ENCODE measurements at places on chromosomes 4 and X.

GRCh38 chrX:109533005-109533404 lies 3.6 kb upstream of the NXT2 start:
- no peak for DNase-seq

- no peak for DNase-seq
These were observed 146.2 kb upstream of the TLL1 start for GRCh38 chr4:165726831-165727230.

- DNase-seq: no peak
These were observed 54.1 kb upstream of the IBSP start for GRCh38 chr4:87745064-87745807.

DNA sequence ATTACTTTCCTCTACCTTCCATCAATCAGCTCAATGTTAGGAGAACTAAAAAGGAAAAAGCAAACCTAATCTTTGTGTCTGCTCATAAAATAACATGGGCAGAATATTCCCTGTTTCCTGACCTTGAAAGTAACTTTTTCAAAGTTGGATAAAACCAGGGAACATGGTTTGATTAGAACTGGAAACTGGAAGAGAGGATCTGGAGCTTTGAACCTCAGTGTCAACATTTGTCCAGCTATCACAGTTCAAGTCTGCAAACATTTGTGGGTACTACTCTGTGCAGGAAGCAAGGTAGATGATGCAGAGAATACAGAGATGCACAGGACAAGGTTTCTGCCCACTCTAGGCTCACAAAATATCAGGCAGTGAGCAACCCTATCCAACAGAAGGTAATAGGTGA lies 86.4 kb upstream of the TAB3 start:
- no peak for DNase-seq

DNA sequence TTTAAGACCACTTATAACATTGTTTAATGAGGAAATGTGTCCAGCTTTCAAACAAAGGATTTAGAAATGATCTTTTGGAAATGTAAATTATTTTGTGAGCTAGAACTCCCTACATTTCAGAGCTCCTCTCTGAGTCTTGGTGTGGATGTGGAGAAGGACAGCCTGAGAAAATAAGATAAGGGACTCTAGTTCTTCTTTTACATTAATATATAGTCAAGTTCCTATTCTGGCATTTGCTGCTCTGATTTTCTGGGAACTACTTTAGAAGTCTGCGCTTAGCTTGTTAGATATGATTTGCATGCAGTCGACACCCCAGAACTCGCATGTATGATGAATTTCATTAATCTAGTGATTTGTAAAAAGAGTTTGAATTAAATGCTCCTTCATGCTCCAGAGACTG lies 45.5 kb downstream of the TSPAN7 start:
- no peak for DNase-seq

- no peak for DNase-seq
These were observed 25.6 kb downstream of the PPP2R2C start for GRCh38 chr4:6446538-6447451.

- no peak for DNase-seq
These were observed 24.5 kb upstream of the HNRNPD start for GRCh38 chr4:82398263-82398662.

GRCh38 chr4:6641164-6641970 lies 882 bp downstream of the MRFAP1 start:
- no peak for DNase-seq

Measured in right lobe of liver (tissue), 6 donors.